A549 (cell line): ENCODE measurements at places on chromosomes 1 and 21.
A peak's percentile ranks its signal among the peaks of the same experiment; 100 is the strongest.

DNA sequence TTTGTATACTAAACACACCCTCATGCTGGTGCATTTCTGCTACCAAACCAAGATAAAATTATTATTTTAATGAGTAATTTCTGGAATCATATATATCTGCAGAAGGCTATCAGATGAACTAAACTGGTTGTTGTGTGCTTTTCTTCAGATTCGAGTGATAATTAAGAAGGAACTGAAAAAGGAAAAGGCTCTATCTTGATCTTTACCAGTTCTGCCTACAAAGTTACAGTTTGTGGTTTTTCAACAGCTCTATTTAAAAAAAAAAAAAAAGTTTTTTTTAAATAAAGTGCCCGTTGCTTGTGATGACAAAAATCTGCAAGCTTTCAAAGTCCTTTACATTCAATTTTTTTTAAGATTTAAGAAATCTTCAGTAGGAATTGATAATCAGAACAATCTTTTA is 13.6 kb downstream of the DENND1B start:
- DNase-seq, result no peak

GRCh38 chr1:230191079-230191804 is 124.2 kb downstream of the GALNT2 start:
- DNase-seq, result no peak

DNA sequence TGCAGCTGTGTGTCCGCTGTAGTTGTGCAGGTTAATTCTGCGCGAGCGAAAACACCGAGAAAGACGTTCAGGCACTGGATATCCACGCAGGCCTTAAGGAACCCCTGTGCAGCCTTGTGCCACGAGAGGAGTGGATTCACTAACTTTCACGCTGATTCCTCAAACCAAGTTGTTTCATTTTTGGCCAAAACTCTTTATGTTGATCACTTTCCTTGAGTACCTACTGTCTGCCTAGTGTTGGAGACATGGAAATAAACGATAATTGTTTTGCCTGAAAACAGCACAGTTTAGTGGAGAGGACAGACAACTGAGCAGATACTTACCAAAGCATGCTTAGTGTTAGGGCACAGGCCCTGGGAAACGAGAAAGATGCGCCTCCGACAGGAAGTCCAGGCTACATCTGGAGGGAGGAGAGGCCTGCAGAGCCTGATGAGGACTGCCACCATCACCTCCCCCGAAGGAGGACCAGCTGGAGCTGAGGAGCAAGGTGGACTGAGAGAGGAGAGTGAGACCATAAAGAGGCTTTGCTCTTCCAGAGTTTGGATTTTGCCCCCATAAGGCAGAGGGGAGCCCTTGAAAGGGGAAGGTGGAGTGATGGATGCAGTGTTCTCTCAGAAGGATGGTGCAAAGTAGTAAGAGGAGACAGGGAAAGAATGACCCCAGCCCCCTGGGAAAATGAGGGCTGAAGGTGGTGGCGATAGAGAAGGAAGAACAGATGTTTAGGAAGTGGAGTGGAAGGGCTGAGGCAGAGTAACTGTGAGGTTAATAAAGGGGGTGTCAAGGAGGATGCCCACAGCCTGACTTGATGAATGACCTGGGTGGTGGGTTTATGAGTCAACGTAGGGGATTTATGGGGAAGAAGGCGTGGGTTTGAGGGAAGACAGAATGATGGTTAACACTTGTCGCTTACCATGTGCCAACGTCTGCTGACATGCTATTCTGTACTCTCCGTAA is 956 bp upstream of the SCAF4 start:
- DNase-seq, result peak; percentile 5

GRCh38 chr1:183226361-183226760 is 40.3 kb downstream of the LAMC2 start:
- no peak for DNase-seq

- DNase-seq, result no peak
Measured at GRCh38 chr21:42291003-42291750, 24.0 kb downstream of the TFF3 start.

- no peak for DNase-seq
Measured at GRCh38 chr1:77881061-77881460, 7.4 kb upstream of the NEXN start.
